ENCODE measurements at places on chromosomes 2 and 18.

GRCh38 chr2:40405465-40405864 is 46.4 kb downstream of the SLC8A1 start:
- DNase-seq: peak; percentile 72

- no peak for DNase-seq
These were observed 319.4 kb upstream of the KCNH7 start for GRCh38 chr2:163157891-163158496.

DNA sequence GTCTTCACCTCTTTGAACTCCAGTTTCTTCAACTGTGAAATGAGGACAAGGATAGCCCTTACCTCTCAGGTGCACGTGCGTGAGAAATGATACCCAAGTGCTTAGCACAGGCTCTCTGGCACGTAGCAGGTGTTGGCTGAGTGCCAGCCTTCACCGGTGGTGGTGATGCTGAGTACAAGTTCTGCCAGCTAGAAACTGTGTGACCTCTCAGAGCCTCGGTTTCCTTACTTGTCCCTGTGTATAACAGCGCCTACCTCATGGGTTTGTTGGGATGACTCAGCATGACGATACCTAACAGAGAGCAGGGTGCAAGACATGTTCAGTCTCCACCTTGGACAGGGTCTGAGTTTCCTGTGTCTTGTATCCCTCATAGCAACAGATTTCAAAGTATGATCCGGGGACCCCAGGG is 205.1 kb downstream of the TNS1 start:
- DNase-seq: no peak

DNA sequence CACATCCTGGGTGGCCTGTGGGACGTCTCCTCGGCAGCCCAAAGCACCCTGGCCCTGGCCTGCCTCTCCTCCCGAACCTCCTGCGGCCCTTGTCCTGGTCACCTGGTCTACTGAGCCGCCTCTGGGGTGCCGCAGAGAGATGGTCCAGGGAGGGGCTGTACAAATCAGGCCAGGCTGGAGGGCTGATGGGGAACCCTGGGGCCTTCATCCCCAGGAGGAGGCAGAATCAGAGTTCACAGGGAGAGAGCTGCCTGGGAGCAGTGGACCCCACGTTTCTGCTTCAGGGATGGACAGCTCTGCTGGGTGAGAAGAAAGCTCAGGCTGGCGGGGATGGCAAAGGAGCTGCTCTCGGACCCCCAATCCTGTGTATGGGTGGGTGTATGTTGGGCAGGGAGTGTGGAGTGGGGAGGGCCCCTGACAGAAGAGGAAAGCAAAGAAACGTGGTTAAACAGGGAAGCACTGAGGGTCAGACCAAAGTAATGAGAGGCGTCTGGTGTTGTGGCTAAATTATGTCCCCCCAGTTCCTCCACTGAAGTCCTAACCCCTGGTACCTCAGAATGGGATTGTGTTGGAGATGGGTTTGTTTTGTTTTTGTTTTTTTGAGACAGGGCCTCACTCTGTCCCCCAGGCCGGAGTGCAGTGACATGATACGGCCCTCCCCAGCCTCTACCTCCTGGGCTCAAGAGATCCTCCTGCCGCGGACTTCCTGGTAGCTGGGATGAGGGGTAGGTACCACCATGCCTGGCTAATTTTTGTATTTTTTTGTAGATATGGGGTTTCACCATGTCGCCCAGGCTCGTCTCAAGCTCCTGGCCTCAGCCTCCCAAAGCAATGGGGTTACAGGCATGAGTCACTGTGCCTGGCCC is 73.4 kb upstream of the SMAD7 start:
- no peak for DNase-seq

- no peak for DNase-seq
These were observed 27.4 kb downstream of the SMYD1 start for GRCh38 chr2:88095022-88095421.

DNA sequence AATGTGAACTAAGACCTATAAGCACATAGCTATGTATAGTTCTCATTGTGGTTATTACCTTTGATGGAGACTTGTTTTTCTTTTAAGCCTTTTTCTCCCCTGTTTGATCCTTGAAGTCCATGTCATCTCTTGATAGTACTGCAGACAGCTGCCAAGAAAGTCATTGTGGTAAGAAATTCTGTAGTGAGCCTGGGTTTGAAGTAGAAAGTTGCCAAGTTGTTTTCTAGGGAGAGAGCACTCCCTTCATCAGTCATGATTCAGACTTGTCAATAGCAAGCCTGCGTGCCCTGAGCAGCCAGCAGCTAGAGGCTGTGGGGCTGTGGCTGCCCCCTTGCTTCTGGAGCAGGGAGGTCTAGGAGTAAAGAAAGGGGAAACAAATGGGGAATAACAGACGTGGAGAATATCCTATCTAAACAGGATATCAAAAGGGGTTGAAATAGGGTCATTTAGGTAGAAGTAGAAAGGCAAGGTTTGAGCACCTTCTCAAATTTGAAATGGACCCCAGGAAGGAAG is 8.4 kb downstream of the SP5 start:
- DNase-seq: peak; percentile 61

DNA sequence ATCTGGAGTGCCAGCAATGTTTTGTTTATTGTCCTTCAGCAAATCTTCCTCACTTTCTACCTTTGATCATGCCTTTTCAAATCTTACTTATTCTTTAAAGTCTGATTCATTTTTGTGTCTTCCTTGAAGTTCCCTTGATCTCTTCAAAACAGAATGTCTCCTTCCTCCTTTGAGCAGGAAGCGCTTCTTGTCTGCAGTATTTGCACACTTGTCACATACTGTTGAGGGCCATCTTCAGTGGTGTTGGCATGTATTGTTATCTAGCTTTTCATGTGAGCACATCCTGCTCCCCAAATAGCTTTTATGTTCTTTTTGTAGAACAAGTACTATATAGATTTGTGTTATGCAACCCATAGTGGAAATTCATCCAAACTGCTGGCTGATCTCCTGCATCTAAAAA is 5.9 kb upstream of the CERS6 start:
- no peak for DNase-seq

Data from astrocyte of the hippocampus (primary cell).